Stimulated activated naive CD8-positive, alpha-beta T cell treated with anti-CD3 and anti-CD28 coated beads, Interleukin-15, amount 100 ng/mL, for 72 hours (primary cell): ENCODE measurements at places on chromosomes 2 and 18.

DNA sequence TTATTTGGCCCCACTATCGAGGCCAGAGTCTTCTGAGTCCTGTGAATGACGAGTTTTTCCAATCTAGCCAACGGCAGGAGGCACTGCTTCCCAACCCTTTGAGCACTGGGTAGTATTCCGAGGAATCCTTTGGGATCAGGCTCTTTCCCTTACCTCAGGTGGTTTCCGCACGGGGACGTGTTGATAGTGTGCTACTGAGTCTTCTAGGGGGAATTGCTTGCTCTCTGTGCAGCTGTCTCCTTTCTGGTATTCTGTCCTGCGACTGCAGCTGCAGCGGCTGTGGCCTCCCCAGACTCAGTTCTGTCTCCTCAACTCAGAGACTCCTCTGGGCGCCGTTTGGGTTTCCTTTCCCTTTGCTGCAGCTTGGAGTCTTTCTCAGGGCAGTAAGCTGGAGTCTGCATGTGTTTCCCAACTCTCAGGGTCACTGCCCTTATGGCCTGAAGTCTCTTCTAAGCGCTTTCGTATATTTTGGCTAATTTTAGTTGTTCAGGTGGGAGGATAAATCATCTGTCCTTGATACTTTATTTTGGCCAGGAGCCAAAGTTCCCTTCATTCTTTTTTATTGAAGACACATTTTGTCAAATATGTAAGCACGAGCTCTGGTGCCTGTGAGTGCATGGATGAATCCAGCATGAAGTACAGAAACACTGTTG is 118.4 kb downstream of the MAP4K4 start:
- DNase-seq: no peak

- DNase-seq: no peak
Observed at GRCh38 chr2:12556762-12557161, 160.0 kb upstream of the TRIB2 start.

- DNase-seq: no peak
Observed at GRCh38 chr2:28345619-28346018, 47.0 kb upstream of the FOSL2 start.

- DNase-seq: no peak
Observed at GRCh38 chr2:46095830-46096229, 201.4 kb upstream of the EPAS1 start.

GRCh38 chr2:60295636-60295962 is 257.9 kb downstream of the BCL11A start:
- no peak for DNase-seq

DNA sequence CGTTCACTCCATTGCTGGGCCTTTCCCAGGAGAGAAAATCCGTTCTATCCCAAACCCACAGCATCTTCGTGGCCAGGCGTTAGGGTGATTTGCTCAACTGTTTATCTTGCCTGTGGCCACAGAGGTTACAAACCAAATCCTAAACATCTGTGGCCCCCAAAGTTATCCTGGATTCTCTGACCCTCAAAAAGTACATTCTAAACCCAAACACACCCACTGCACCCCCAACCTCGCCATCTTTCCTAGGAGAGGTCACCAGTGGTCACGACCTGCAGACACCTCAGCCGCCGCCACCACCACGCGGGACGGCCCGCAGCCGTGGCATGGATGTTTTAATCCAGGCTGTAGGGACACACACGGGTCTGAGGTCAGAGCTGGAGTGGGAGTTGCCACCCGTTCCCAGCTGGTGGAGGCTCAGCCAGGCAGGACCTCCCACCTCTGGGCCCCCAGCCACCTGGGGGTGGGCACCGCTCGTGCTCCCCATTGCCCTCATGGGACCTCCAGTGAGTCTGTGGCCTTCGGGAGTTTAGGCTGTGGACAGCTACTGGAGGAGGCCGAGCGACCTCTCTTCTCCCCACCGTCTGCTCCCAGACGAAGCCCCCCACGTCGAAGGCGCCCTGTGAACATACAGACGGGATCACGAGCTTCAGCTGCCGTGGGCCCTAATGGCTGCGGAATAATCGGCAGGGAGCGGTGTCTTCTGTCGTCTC is 72.0 kb downstream of the KCNG2 start:
- DNase-seq: no peak

GRCh38 chr2:29841386-29842004 is 79.9 kb downstream of the ALK start:
- DNase-seq: peak; percentile 23

GRCh38 chr2:218060118-218060517 is 8.9 kb upstream of the RUFY4 start:
- DNase-seq: no peak

DNA sequence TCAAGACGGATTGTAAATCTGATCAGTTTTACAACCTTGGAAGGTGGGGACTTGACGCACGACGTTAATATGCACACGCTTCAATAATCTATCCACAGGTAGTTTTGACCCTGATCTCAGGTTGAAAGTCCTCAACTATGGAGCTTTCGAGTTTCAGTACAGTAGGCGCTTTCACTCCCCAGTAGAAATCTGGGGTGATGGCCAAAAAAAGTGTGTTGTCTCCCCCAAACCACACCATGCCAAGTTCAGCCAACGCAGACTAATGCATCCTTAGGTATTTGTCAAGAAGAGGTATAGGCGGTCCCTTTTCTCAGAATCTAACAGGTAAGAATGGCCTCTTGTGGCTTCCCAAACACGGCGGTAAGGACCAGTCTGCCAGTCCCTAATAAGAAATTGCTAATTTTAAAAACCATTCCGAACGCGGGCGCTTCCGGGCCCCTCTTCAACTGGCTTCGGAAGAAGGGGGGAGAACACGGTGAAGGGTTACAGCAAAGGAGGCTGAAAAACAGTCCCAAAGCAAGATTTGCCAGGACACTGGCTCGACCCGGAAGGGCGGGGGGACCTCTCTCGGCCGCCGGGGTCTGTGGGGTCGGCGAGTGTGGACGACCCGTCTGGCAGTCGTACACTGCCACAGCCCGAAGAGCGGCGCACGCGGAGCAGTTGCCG is 659 bp downstream of the FAM210A start:
- no peak for DNase-seq

- no peak for DNase-seq
Observed at GRCh38 chr2:3805201-3805939, 102.0 kb downstream of the DCDC2C start.

DNA sequence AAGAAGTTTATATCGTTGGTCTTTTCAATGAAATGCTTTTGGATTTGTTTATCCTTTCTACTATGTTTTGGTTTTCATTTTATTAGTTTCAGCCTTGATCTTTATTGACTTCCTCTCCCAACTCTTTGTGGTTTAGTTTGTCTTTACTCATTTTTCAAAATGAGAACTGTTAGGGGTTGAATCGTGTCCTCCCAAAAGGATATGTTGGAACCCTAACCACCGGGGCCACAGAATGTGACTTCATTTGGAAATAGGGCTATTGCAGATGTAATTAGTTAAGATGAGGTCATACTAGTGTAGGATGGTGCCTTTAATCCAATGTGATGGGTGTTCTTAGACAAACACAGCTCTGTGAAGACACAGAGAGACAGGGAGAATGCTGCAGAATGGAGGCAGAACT is 60.4 kb upstream of the IL1R2 start:
- no peak for DNase-seq
